RKO (cell line): ENCODE measurements at places on chromosomes 4 and X.
A peak's percentile ranks its signal among the peaks of the same experiment; 100 is the strongest.

- DNase-seq: no peak
These were observed 799 bp downstream of the XPNPEP2 start for GRCh38 chrX:129739578-129739977.

DNA sequence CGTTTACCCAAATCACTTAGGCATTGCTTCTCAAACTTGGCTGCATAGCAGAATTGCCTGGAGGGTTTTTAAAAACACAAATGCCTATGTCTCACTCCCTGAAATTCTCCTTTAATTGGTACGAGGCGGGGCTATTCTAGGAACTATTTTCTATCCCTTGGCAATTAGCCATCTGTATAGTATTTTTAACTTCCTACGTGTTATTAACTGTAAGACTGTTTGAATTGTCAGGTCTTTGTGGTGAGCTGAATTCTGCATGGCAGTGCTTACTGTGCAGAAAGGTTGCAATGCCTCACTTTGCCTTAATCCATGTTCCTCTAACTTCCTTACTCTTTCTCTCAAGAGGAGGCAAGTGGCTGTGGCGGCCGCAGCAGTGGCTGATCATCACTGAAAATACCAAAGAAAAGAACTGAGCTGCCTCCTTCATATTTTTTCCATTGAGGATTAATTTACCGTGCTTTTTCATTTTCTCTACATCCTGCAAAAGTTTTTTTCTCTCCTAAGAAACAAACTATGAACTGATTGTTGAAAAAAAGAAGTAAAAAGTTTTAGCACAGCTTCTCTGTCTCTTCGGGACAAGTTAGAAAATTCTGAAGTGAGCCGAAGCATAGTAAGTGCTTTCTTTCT, at the start of gene SHROOM3:
SHROOM3 (plus strand) TSS at position 329 of the 627 bp plus-strand sequence. CDS start 824 bp downstream, outside the sequence.
- DNase-seq: no peak

GRCh38 chr4:71807469-71807868, 23.6 kb upstream of the GC start:
- DNase-seq: no peak

DNA sequence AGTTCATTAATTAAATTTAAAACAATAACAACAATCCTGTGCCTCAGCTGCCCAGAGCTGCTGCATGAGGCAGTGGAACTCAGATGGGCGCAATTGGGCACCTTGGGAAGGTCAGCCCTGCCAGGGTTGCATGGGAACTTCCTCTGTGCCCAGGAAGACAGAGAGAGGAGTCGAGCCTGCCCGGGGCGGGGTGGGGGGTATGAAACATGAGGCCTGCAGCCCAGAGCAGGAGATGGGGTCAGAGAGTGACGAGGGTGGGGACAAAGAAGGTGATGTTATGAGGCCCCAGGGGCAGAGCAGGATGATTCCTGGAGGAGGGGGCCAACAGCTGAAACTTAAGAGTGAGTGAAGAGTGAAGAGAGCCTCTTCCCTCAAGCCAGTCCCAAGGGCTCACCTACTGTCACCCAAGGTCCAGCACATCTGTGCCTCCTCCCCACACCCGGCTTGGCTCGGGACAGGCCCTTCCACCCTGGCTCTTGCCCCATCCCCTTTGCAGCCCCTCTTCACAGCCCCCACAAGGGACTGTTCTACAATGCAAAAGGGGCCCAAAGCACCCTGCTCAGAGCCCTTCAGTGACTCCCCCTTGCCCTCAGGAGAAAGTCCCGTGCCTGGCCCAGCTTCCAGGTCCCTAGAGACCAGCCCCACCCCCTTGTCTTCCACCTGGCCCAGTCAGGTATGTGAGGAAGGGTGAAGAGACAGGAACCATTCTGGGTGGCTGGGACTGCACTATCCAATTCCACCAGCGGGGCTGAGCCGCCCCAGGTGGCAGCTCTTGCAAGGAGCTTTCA, 31.4 kb downstream of the HMX1 start:
- no peak for DNase-seq

GRCh38 chrX:13015536-13016236, 28.7 kb downstream of the FAM9C start:
- DNase-seq: no peak

- DNase-seq: no peak
These were observed 464.9 kb downstream of the SMARCA1 start for GRCh38 chrX:129058405-129058804.

- no peak for DNase-seq
These were observed 84.1 kb downstream of the MSN start for GRCh38 chrX:65751519-65751918.

DNA sequence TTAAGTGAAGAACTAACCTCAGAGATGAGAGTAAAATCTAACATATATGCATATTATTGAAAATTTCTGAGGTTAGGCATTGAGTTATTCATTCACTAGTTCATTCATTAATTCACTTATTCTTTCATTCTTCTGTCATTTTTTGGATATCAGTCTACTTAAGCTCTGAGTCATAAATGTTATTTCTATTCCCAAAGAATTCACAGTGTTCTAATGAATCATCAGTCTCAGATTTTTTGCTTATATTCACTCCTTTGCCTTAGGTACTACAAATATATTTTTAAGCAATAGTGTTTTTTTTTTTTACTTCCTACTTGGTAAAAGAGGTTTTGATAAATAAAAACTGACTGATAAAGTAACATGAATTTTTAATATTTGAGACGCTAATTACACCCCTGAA, 95.2 kb upstream of the DKK2 start:
- no peak for DNase-seq

DNA sequence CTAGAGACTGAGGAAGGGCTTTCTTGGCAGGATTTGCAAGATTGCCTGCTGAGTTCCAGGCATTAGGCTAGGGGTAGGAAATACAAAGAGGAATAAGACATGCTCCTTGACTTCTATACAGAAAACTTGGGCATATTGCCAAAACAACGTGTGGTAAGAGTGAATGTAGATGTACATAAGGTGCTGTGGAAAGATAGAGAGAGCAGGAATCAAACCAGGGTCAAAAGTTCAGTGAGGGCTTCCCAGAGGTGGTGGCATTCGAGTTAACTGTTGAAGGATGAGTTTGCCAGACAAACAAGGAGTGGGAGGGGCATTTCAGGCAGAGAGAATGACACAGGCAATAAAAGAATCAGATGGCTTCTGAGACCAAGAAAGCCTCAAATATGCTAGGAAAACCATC, 187.9 kb downstream of the KDR start:
- no peak for DNase-seq

GRCh38 chr4:53815281-53815680, 224.0 kb upstream of the LNX1 start:
- no peak for DNase-seq

- DNase-seq: no peak
These were observed 15.6 kb upstream of the MBNL3 start for GRCh38 chrX:132504417-132504816.

GRCh38 chr4:184444953-184445309, 29.4 kb downstream of the IRF2 start:
- no peak for DNase-seq

DNA sequence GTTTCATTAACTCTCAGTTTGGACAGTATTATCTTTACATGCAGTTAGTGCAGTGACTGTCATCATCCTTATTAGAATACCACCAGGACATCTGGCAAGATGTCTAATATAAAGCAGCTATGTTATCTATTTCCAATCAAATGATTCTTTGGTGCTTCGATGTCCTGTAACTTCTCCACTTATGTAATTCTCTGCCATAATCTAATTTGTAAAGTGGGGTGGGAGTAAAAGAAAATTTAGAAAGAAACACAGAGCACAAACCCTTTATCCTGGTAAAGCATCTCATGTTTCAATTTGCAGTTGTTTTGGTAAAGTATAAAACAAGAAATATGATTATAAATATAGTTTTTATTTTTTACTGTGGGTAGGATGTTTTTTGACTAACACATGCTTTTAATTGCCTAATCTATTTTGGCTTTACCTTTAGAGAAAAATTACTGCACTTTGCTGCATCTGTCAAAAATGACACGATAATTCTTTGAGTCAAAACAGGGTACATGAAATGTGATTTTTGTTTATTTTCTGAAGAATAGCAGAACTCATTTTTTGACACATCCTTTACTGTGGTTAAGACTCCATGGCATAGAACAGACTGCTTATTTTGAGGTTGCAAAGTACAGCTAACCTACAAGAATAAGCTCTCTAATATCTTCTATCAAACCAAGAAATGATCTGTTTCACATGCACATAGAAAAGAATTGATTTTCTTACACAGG, 382.9 kb downstream of the RPA4 start:
- no peak for DNase-seq

DNA sequence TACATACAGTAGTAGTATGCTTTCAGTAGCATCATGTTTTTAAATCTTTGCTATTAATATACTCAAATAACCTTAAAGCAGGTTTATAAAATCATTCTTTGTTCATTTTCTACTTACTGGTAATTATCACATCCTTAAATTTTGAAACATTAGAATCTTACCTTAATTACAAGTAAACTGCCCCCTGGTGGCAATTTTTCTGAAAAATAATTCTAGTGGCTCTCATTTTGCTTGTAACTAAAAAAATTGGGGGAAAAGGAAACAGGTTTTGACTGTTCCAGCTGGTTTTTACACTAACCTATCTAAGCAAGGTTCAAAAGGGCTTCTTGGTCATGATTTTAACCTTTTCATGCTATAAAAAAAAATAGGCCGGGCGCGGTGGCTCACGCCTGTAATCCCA, 18.5 kb upstream of the DCAF4L1 start:
- DNase-seq: peak; percentile 43

- DNase-seq: no peak
These were observed 283.6 kb downstream of the GALNTL6 start for GRCh38 chr4:172096786-172097185.

DNA sequence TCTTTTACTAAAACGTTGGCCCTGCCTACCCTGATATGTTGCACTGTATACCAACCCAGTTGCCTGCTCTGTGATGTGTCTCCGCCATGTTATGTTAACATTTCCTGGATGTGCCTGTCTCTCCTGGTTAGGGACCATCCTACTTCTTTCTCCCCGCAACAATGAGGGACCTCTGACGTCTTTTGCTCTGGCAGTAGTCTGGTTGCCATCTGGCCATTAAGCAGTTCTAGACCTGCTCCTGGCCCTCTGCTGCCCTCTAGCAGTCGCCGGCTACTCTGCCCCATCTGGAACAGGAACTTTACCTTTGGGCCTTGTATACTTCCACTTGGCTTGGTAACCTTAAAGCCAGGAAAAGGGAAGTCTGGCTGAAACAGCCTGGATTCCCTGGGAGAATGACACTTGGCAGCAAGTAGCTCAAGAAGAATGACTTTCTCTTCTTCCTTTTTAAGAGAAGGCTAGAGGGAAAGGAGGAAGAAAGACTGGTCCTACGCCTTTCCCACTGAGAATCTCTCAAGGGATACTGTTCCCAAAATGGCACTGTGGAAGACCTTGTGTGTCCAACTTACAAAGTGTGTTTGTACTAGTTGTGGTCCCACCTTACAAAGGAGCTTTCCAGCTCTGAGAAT, 63.5 kb downstream of the GPC3 start:
- DNase-seq: peak; percentile 42

DNA sequence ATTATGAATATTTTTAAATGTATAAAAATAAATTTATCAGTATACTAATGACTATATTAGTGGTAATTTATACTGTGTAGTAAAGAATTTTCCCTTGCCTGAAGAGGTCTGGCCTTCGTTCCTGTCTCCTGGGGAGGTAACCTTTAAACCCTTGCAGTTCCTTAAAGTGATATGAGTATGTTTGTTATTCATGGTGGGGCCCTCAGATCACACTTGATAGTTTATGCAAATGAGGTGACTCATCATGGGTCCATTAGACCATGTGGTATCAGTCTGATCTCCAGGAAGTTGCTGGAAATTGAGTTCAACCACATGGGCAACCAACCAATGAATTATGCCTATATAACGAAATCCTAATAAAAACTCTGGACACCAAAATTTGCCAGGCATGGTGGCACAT, 904.1 kb downstream of the RPA4 start:
- DNase-seq: peak; percentile 7

- peak; percentile 6 for DNase-seq
These were observed 124.4 kb downstream of the VEGFC start for GRCh38 chr4:176668324-176668723.

DNA sequence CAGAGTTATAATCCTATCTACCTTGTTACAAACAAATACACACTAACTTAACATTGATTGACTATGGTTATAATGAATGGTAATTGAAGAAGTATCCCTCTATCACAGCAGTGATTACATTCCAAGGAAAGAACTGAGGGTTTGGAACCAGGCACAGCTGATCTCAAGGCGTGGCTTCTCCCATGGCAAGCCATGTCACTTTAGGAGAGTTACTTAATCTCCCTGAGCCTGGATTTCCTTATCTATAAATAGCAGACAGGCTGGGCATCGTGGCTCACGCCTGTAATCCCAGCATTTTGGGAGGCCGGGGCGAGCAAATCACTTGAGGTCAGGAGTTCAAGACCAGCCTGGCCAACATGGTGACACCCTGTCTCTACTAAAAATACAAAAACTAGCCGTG, 25.6 kb downstream of the SORBS2 start:
- DNase-seq: no peak

DNA sequence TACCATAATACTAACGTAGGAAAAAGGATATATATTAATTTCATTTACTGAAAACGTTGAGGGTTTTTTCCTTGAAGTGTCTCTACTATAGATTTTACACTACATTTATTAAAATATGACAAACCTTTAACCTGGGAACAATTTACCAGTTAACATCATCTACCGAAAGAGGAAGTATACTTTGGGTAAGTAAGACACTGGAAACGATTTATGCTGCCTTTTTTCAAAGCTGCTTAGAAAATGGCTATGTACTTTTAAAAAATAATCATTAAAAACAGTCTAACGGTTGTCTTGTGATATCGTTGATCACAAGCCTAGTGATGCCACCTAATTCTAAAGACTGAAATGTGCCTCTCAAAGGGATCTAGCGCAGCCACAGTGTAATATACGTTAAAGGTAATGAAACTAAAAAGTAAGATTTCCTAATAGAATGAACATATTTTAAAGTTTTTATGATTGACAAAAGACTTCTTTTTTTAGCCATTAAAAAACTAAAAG, 50.4 kb downstream of the STX18 start:
- no peak for DNase-seq

DNA sequence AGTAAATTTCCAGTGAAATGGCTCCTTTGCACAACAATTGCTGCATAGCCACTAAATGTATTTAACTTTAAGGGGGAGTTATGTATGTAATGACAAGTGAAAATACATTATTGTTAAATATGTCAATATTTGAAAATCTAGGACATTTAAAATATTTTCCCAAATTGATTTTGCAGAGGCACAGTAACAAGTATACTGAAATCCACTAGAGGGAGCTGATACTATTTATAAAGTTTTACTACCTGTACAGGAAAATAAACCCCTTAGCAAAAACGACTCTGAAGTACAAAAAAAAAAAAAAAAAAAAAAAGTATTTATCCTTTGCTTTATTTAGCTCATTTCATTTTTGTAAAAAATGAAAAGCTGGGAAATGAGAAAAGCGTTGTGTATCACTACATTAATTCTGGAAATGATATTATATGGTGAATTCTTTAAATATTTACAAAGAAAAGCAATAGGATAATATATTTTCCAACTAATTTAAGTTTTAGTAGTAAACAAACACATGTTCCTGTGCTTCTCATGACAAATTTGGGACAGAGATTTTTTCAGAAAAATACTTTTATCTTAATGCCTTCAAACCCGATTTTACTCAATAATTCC, 727.7 kb downstream of the DMD start:
- peak; percentile 56 for DNase-seq
